Activated CD4-positive, alpha-beta T cell treated with anti-CD3 and anti-CD28 coated beads for 24 hours (primary cell): ENCODE measurements at places on chromosomes 4 and X.

GRCh38 chr4:182533964-182534363 is 290.8 kb downstream of the TENM3 start:
- DNase-seq: no peak

GRCh38 chr4:104394406-104395167 is 100.1 kb downstream of the CXXC4 start:
- no peak for DNase-seq

GRCh38 chr4:103719830-103720207 is at the start of gene TACR3:
Gene TACR3 (minus strand): TSS chr4:103719985. CDS start chr4:103719675, 310 bp downstream.
- no peak for DNase-seq

DNA sequence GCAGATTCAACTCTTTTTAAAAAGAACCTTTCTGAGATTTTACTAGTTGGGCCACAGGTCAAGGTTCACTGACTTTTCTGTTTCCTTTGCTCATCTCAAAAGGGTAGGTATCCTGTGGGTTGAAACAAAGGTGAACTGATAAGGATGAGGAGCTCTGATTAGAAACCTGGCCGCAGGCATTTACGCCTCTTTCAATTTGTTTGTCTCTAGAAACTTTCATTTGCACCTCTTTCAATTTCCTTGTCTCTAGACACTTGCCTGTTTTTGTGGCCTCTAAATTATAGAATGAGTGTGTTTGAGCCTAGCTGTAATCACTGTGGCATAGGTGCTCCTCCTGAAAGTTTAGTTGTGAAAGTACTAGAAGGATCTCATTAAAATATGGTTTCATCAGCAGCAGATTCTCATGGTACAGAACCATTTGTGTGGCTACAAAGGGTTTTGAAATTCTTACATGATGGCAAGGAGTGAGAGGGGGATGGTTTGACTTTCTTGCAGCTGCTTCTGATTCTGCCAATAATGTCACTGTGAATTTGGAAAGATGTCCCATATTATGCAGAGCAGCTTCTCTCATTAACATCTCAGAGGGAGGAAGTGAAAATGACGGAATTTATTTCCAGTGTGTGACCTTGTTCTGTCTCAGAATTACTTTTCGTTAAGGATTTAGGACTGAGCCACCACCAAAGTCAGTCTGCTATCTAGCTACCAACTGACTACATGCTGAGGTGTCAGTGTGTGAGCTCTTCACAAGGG is 142.2 kb downstream of the SH2D1A start:
- no peak for DNase-seq

DNA sequence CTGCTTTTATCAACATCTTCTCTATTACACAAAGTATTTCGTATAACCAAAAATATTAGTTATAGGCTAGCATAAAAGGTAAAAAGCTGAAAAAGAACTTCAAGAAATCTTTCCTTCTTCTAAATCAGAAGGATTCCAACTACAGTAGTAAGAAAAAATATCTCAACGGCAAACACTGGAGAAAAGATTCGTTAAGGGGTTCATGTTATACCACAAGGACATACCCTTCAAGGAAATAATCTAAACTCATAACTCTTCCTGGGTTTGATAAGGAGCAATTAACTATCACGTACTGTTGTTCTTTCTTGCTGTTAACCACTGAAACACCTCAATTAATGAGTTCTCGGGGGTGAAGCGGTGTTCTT is 1.5 kb downstream of the SMIM14 start:
- DNase-seq: no peak
